ENCODE measurements at places on chromosomes 6 and 20. TPM values are rescaled to one million over a fixed set of nuclear protein-coding genes. Genes with fewer than 3 reads are reported as not detected.

GRCh38 chr6:6707143-6707542 is 118.6 kb downstream of the LY86 start:
- DNase-seq = no peak

DNA sequence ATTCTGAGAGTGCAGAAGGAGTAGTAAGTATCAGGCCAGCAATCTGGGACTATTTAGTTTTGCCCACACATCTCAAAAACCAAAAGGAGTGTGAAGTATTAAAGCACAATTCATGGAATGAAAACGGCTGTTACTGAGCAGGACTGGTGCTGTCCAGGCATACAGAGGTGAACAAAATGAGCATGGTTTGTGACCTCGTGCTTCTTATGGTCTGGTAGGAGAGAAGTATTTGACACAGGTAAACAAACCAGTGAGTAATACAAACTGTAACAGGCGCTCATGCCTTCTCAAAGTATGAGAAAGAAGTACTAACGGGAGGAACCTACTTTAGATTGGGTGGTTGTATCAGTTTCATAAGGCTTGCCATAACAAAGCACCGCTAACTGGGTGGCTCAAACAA is 17.5 kb upstream of the NRN1 start:
- DNase-seq = no peak

DNA sequence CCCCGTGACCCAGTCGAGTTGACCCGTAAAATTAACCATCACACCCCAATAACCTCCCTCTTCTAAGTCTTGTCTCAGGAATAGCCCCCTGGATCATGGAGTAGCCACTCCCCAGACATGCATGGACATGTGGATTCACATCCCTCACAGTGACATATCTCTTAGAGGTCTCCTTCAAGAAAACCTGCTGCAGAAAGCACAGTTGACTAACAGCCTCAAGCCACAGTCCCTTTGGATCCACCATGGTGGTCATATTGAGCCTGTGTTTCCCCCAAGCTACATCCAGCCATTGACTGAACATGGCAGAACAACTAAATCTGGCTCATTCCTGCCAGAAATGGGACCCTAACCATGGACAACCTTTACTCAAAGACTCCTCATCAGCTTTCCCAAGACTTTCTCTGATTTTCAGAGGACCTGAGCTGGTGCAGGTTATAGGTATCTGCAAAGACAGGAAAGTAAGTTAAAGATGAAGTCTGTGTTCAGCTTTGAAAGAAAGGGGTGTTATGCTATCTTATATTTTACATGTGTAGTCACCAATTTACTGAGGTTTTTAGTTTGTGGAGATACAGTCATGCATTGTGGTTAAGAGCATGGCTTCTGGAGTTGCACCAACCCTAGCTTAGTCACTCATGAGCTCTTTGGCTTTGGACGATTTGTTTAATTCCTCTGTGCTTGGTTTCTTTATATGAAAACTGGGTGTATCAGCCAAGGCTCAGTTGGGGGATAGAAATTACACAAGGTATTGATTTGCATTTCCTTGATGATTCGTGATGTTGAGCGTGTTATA is 219.1 kb downstream of the MYLK4 start:
- DNase-seq = no peak

DNA sequence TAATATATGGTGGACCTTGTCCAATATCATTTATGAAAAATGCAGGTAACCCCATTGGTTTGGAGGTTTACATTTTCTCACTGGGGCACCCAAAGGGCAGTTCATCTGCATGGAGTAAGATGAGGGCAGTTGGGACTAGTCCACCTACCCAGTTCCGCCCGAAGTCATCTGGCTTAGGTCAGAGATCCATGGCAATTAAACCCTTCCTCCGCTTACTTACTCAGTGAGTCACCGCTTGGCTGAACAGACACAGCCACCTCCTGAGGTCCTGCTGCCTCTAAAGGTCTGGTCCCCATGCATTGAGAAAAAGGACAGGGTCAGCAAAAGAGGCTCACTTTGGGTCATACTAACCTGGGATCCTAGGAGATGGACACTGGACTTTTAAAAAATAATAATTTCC is 102.9 kb upstream of the PRL start:
- DNase-seq = no peak

DNA sequence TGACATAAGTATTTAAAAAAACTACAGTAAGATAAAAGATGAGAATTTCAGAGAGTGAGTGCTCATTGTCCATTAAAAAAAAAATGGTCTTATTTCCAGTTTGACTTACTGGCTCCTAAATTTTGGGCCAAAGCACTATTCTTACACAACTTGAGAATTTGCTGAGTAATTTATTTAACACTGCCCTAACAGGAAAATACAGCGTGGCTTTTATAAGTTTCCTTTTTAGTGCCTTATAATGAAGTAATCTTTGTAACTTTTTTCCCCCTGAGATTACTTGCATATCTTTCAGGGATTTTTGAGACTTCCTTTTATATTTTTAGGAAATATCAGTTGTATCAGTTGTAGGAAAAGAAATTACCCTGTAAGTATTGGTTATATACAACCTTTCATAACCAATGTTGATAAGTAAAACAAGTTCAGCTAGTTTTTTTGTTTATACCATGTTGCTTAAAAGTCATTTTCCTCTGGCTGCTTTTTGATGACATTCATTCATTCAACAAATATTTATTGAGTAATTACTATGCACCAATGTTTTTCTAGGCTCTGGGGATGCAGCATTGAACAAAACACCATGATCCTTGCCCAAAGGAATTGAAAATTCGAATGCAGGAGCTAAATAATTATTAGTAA is 106.4 kb upstream of the SGK1 start:
- no peak for DNase-seq

The CCN6 gene
- polyA plus RNA-seq = 0.08 TPM

The SLC22A2 gene
- not detected for polyA plus RNA-seq

The FRK gene
- polyA plus RNA-seq = not detected

The NRN1 gene
- 0.13 TPM for polyA plus RNA-seq

The SLC17A1 gene
- not detected for polyA plus RNA-seq

All from naive thymus-derived CD8-positive, alpha-beta T cell (primary cell).